Esophagus mucosa (tissue), 1 donor: ENCODE measurements at places on chromosomes 16 and 17.

DNA sequence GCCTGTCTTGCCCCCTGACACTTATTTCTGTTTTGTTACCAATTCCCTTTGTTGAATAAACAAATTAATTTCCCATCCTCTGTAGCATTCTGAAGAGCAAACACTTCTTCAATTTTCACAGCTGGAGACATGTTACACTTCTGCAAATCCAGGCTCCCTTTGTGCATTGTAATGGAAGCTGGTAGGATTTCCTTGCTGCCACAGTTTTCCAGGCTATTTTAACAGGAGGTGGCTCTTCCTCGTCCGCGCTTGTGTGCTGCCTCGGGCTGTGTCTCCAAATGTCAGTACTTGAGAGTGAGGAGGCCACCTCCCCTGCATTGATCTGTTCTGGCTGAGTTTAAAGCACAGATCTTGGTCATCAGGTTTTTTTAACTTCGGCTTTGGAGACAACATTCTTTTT, 40.0 kb downstream of the SOST start:
- no peak for ATAC-seq

DNA sequence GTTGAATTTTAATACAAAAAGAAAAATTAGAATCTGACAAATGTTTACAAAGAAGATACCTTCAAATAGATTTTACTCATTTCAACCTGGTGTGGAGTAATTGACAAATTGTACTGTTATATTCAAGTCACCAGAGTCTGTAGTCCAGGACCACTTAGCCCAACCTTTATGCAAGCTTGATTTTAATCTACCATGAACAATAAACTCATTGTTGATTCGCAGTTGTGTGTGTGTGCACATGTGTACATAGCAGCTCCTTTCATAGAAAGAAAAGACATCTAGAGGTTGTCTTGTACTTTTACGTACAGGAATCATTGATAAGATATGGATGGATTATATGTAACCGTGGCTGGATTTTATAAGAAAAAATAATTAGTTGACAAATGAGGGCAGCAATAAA, 20.7 kb upstream of the LRRC37A start:
- no peak for ATAC-seq

DNA sequence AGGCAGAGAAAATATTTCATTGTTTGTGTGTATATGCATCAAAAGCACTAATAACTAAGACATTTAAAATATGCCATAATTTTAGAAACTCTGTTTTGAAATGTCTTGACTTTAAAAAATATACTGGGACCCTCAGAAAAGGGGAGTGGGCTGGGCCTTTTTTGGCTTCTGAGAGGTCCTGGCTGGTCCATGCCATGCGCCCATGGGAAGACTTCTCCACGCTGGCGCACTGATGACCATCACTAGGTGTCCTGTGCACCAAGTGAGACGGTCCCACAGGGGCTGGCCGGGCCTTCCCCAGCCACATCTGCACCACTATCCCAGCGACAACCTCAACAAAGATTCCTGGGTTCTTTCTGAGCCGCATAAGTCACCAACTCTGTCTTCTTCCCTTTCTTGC, 27.0 kb upstream of the WFIKKN2 start:
- ATAC-seq: no peak

- ATAC-seq: peak; percentile 3
Observed at GRCh38 chr17:17494870-17495535, 1.2 kb downstream of the RASD1 start.
